ENCODE measurements at places on chromosomes 5 and 9.

DNA sequence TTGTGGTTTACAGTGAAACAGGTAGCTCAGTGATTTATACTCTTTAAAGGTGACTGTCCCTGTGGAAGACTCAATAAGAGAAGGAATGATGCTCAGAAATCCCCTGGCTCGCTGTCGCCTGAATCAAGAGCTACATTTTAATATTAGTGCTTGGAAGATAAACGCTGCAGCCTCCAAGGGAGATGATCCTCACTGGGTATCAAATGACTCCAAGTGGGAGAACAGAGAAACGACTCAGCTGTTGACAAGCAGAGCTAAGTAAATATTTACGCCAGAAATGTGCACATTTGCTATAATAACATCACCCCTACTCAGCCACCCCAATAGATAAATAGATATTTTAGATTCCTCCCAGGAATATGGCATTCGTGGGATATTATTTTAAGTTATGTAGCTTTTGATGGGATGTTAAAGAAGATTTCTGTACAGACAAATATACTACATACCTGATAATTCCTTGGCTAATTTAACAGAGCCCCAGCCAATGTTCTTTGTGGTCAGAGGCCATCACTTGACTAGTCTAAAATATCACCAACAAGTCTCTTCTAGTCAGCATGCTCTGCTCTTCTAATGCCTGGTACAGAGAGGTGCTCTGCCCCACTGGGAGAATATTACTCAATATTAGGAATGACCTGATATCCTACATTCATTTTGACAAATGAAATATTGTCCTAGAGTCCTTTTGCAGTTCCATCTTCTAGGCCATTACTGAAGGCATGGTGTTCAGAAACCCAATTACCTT is 18.3 kb upstream of the CCDC192 start:
- peak; percentile 8 for DNase-seq

GRCh38 chr9:84460695-84461094 is 120.1 kb upstream of the SLC28A3 start:
- DNase-seq, result no peak

GRCh38 chr9:120859361-120859760 is 16.6 kb upstream of the PSMD5 start:
- DNase-seq, result no peak

- peak; percentile 13 for DNase-seq
Observed at GRCh38 chr9:80061940-80062339, 490.2 kb downstream of the TLE4 start.

GRCh38 chr5:173045474-173045873 is 10.7 kb upstream of the CREBRF start:
- DNase-seq, result no peak

- no peak for DNase-seq
Observed at GRCh38 chr9:219670-220365, 5.2 kb downstream of the DOCK8 start.

- DNase-seq, result peak; percentile 56
Observed at GRCh38 chr5:83306572-83307241, 164.8 kb upstream of the VCAN start.

DNA sequence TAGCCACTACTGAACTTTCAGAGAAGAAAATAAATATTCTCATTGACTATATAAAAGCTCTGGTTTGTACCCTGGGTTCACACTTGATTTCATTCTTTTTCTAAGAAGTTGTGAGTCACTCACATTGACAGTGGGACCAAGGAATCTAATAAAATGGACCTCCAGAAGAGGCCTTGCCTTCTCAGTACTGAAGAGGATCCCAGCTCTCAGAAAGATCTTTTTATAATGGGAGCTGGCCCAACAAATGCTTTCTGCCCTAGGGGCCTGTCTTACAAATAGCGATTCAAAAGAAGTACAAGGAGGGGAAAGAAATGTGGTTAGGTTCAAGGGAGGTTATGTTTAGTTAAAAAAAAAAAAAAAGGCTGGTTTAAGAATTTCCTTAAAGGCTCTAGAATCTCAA is 237.9 kb downstream of the ISL1 start:
- DNase-seq, result no peak

- no peak for DNase-seq
Observed at GRCh38 chr9:136499935-136500910, 17.4 kb upstream of the SEC16A start.

DNA sequence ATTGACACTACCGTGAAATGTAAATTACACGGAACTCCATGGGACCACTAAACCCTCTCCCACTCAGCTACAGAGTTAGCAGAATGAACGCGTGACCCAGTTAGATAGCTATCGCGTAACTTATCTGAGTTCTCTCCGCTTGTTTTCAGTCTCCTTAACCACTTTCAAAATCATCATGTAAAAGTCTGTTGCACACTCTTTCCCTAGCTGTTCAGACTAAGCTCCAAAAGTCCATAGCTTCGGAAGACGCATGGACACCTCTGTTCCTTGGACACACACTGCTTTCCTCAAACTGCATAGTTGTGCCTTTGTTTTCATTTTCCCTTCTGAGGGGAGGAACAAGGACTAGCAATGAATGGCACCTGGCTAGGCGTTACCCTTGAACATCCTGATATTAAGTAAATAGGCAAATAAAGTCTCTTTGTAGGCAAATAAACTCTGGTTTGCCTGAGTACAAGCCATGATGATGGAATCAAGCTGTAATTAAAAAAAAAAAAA is 83.3 kb downstream of the DAPK1 start:
- DNase-seq, result no peak

GRCh38 chr5:61735531-61735930 is 403.5 kb downstream of the ZSWIM6 start:
- DNase-seq, result no peak

- peak; percentile 51 for DNase-seq
Observed at GRCh38 chr5:136963504-136963903, 535.6 kb downstream of the SPOCK1 start.

- no peak for DNase-seq
Observed at GRCh38 chr5:112915831-112916230, 6.2 kb downstream of the REEP5 start.

DNA sequence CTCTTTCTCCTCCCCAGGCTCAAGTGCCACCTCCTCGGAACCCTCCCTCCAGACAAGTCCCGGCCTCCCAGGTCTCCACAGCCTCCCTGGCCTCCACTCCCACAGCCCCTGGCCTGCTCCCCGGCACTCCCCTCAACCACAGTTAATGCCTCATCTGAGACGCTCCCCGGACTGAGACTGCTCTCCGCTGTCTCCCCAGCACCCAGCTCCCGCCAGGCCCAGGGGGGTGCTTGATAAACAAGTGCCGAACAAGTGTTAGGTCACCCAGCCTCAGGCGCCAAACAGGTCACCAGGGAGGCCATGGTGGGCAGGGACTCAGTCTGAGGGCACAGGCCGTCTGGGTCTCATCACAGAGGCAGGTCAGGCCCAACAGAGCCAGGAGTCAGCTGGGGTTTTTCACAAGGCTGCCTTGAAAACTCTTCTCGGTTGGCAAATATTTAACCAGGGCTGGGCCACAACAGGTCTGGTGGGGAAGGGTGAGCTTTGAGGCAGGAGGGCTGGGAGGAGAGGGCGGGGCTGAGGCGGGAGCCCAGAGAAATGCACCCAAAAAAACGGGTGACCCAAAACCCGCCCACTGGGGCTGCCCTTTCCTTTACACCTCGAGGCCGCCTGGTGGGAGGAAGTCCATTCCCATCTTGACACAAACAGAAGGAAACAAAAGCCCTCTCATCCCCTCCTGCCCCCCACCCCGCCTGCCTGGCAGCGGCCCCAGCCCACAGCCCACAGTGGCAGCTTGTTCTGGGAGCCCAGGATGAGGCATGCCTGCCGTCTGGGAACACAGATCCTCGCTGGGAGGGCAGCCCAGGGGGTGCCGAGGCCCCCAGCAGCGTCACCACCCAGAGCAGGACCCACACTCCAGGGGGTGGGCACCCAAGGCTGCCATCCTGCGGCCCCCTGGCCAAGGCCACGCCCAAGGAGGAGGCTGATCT is 66.6 kb upstream of the STXBP1 start:
- peak; percentile 64 for DNase-seq

- no peak for DNase-seq
Observed at GRCh38 chr5:99398976-99399375, 470.2 kb upstream of the CHD1 start.

GRCh38 chr5:122110987-122111386 is 18.4 kb upstream of the ZNF474 start:
- peak; percentile 80 for DNase-seq

DNA sequence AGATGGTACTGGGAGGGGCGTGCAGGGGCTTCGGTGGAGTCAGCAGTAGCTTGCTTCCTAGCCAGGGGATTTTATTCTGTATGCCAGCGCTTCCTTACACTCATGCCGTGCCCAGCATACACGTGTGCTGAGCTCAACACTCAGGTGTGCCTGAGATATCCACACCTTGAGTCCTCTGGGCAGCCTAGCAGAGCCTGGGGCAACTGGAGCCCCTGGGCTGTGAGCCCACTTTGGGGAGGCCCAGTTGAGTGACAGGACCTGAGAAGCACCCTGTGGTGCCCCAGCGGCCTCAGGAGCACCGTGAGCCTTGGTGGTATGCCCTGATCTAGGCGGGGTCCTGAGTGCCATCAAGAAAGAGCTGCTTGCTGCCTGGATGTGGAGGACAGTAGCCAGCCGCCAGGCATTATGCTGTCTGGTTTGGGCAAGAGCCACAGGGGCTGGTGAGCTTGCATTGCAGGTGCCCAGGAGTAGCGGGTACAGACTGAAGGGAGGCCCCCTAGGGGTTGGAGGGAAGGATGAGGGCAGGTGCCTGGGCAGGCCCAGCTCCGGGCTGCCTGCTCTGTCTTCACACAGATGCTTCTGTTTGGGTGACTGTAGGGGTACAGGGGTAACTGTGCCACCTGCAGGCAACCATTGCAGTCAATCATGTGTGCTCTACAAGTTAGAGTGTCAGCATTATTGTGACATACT is 42.9 kb downstream of the BNIP1 start:
- no peak for DNase-seq

- no peak for DNase-seq
Observed at GRCh38 chr5:143153332-143154119, 250.0 kb downstream of the NR3C1 start.

GRCh38 chr5:76908166-76908565 is 44.7 kb upstream of the CRHBP start:
- no peak for DNase-seq

- peak; percentile 93 for DNase-seq
Observed at GRCh38 chr9:81028504-81028903, 660.8 kb downstream of the TLE1 start.

DNA sequence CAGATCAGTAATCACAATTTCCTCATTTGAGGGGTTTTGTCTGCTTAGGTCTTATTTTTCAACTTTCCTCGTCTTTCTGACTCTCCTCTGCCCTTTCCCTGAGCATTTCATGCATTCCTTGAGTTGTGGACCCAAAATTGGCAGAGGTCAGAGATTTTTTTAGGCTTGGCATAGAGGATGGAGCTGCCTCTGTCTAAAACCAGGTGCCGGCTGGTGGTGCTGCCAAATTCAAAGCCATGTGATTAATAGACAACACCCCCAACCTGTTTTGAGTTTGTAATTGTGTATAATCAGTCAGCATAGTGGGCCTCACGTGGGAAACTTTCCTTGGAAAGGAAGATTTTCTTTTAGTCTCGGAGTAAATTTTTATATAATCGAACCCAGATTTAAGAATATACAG is 39.6 kb downstream of the TJP2 start:
- DNase-seq, result no peak

- peak; percentile 7 for DNase-seq
Observed at GRCh38 chr5:127447827-127448226, 69.6 kb upstream of the PRRC1 start.

DNA sequence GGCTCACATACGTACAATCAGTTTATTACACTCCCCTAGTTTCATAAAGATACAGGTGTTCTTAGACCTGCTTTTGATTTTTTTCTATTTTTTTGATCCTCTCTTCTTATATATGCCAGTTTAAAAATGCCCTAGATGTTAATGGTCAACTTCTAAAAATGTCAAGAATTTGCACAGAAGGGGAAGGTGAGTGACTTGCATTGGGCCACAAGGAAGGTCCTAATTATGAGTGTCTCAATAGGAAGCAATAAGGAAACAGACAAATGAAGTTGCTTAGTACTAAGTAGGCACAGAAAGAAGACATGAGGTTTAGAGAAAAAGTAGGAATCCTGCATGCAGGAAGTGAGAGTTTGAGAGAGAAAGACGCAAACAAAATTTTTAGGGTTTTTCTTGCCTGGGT is 3.2 kb upstream of the CCDC171 start:
- no peak for DNase-seq

GRCh38 chr9:126334721-126335621 is 8.3 kb downstream of the MVB12B start:
- no peak for DNase-seq

DNA sequence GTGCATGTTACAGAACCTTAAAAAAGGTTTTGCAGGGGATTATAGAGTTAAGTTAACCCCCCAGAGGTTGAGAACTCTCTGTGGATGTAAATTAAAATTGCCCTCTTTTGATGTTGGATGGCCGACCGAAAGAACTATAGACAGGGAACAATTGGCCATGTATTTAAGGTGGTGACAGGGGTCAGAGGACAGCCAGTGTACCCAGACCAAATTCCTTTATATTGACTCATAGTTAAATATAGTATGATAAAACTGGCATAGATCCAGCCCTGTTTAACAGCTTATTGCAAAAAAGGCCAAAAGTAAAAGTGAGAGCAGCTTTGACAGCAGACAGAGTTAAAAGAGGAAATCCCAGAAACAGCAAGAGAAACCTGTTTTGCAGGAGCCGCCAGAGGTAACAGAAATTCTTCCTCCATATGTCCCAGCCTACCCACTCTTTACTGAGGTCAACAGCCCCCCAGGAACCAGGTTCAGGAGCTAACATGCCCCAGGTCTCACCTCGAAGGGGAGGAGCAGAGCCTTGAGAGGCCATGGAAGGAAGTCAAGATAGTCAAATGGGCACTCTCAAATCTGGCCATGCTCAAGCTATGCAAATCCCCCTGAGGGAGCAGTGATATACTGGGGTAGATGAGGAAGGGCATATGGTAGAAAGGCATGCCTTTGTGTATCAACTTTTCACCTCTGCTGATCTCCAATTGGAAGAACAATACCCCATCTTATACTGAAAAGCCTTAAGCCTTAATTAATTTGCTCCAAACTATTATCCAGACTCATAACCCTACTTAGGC is 156.4 kb upstream of the COX7C start:
- peak; percentile 15 for DNase-seq

GRCh38 chr9:7653262-7653661 is 146.3 kb downstream of the DMAC1 start:
- no peak for DNase-seq

GRCh38 chr5:76457674-76458485 is 54.8 kb downstream of the IQGAP2 start:
- DNase-seq, result no peak
